ENCODE measurements at places on chromosomes 1 and 21.
A peak's percentile ranks its signal among the peaks of the same experiment; 100 is the strongest.

GRCh38 chr1:74427681-74428080 is 84.7 kb downstream of the LRRC53 start:
- no peak for ATAC-seq

- no peak for ATAC-seq
Measured at GRCh38 chr21:35338881-35339632, 290.0 kb upstream of the RUNX1 start.

DNA sequence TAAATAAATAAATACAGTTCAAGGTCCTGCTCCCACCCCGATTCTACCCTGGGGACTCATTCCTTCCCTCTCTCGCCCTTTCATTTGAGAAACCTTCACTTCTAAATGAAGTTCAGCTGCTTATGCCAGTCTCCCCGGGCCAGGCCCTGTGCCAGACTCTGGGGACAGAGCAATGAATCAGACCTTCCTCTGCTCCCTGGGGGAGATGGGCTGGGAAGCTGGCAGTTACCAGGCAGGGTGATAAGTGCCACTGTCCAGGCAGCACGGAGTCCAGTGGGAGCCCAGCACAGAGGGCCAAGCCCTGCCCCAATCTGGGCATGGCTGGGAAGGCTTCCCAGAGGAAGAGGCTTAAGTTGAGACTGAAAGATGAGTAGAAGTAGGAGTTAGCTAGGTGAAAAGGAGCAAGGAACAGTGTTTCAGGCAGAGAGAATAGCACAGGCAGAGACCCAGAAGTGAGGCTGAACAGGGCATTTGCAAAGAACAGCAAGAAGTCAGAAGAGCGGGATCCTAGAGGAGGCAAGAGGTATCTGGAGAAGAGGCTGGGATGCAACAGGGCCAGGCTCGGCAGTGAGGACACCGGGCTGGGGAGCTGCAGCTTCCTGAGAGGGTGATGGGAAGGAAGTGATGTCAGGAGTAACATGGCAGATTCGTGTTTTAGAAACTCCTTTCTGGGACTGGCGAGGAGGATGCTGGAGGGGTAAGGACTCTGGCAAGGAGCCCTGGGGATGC is 13.5 kb downstream of the KCNQ4 start:
- ATAC-seq = no peak

DNA sequence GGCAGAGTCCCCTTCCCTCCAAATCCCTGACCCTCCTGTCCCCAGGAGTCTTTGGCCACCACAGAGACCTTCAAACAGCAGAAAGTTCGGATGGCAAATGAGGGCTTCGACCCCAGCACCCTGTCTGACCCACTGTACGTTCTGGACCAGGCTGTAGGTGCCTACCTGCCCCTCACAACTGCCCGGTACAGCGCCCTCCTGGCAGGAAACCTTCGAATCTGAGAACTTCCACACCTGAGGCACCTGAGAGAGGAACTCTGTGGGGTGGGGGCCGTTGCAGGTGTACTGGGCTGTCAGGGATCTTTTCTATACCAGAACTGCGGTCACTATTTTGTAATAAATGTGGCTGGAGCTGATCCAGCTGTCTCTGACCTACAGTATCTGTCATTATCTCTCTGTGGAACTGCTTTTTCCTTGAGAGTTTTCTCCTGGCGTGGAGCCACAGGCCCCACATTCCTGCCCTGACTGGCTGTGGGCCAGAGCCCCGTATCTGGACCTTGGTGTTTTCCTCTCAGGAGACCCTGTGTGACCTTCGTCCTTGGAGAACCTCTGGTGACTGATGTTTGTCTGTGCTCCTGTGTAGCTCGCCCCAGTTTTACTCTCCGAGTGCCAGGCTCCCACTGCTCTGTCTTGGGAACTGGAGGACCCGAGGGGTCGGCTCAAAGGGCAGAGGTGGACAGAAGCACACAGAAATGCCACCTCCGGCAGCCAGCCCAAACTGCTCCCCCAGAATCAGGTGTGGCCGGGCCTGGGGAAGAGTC is 4.8 kb downstream of the SLC27A3 start:
- no peak for ATAC-seq

DNA sequence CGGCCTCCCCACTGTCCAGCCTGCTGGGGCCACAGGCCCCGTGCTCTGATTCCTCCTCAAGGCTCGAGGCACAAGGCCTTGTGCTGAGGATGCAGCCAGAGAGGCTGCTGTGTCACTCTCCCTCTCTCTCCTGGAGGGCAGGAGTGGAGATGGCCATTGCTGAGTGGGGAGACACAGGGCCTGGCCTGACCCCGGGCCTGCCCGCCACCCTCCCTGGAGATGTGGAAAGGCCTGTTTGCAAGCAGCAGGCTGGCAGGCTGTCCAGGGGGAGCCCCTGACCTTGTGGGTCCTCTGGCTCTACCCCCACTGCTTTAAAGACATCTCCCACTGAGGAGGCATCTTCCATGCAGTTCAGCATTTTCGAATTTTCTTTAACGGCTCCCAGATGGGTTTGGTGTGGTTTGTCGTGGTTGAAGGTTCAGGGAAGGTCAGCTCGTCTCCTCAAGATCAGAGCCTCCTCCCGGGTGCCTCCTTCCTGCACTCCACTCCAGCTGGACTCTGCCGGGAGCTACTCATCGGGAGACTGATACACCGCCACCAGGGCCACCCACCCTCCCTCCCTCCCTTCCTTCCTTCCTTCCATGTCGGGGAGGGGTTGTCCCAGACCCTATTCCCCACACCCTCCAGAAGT is 69.1 kb downstream of the SPSB1 start:
- ATAC-seq = no peak

DNA sequence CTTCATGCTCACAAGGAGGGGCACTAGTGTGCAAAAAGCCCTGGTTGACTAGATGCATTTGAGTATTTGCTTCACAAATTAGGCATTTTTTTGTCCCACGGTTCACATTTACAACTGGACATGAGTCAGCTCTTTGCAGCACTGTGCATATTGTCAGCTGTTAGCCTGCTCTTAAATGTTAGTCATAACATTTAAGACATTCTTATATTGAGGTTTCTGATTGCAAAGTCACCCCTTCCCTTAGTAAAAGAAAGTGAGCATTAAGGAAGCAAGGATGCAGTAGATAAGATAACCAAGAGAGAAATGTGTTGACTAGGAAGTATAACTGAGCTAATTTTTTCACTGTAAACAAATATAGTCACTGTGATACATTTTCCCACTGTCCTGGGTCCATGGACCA is 132.6 kb upstream of the CTTNBP2NL start:
- ATAC-seq = no peak

- no peak for ATAC-seq
Measured at GRCh38 chr1:46489638-46490405, at the start of gene DMBX1. TSS of gene DMBX1 (plus strand) at chr1:46489836. CDS start at chr1:46507011, 17,175 bp downstream.

DNA sequence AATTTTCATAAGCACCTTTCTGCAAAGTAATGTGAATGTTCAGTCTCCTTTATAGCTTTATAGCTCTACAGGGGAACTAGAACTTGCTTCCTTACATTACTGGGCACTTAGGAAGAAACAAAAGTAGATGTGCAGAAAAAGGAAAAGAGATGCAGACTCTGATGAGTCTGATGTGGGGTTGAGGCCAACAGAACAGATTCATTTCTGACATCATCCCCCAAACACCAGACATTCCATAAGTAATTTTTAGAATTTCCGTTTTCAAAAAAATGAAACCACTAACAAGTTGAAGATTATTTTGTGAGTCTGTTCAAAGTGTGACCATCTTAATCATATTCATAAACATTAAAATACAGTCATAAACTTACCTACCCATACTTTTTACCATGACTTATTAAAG is 96.0 kb downstream of the NRIP1 start:
- no peak for ATAC-seq

- ATAC-seq = no peak
Measured at GRCh38 chr1:230328342-230329015, 97.7 kb downstream of the PGBD5 start.

DNA sequence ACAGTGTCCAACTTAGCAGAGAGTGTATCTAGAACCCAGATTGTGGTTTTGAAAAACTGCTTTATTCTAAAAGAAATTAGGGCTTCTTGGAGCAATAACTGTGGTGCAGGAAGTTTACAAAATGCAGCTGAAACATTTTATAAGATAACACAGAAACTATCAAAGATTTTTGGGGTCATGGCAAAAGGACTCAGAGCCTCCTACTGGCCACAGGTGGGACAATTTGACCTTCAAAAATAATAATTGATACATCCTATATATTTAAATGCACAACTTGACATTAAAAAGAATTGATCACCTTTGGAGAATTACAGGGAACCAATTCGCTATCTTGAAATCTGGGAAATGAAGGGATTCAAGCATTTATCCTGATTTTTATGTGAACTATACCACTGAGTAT is 235.2 kb downstream of the RPS6KC1 start:
- ATAC-seq = no peak

- ATAC-seq = no peak
Measured at GRCh38 chr1:16461681-16462080, 21.2 kb downstream of the NECAP2 start.

- ATAC-seq = no peak
Measured at GRCh38 chr1:82565146-82565545, 764.4 kb downstream of the ADGRL2 start.

DNA sequence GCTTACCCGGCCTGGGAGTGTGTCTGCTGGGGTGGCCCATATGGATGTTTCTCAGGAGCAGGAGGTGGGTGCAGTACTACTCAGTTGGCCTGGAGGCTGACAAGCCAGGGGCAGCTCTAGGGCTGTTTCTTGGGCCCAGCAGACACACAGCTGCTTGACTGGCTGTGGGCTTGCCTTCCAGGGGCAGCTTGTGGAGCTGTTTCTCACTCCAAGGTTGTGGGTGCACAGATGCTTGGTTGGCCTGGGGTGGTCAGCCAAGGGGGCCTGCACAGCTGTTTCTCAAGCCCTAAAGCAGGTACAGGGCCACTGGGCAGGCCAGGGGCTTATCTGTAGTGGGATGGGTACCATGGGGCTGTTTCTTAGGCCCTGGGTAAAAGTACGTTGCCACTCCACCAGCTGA is 1078.1 kb upstream of the ADGRL2 start:
- no peak for ATAC-seq

DNA sequence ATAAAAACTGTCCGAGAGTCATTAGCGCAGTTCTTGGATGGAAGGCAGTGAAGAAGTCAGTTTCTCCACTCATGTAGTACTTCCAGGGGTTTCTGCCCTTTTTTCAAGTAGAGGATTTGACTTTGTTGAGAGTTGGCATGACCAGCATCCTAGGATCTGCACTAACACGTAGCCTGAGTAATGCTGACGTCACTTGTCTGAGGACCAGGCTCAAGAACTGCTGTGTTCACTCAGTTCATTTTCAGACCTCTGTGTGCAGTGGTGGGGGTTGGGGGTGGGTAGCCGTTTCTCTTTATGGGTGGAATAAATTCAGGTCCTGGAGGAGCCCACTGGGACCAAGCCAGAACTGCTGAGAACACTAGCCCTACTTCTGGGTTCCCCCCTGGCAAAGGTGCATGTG is 53.3 kb downstream of the MRPS6 start:
- no peak for ATAC-seq

DNA sequence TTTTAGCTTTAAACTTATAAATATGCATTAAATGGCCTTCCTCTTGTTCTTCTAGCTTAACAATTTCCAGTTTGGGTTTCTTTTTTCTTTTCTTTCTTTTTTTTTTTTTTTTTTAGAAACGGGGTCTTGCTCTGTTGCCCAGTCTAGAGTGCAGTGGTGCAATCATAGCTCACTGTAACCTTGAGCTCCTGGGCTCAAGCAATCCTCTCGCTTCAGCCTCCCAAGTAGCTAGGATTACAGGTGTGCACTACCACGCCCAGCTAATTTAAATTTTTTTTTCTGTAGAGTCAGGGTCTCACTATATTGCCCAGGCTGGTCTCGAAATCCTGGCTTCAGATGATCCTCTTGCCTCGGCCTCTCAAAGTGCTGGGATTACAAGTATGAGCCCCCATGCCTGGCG is 37.9 kb upstream of the RUNX3 start:
- no peak for ATAC-seq

- ATAC-seq = no peak
Measured at GRCh38 chr1:41474490-41475271, 9.8 kb downstream of the EDN2 start.

DNA sequence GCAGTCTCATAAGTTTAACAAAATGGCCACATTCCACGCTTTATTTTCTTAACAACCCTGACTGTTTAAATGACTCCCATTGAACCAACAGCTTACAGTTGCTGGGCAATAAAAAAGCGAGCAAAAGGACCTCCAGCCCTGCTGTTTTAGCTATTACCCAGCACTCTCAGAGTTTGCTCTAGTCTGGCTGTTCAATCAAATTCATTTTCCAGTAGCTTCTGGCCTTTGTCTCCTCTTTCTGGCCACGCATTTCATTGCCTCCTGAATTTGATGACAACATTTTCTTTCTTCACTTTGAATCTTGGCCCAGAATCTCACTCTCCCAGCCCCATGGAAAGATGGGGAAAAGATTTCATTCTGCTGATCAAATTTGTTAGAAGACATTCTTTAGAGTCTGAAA is 44.1 kb upstream of the DOCK7 start:
- ATAC-seq = no peak

- ATAC-seq = no peak
Measured at GRCh38 chr1:187114792-187115191, 286.0 kb downstream of the PLA2G4A start.

- no peak for ATAC-seq
Measured at GRCh38 chr1:236280438-236281197, 1.1 kb downstream of the ERO1B start.

GRCh38 chr1:158283965-158284364 is 5.8 kb upstream of the CD1C start:
- ATAC-seq = peak; percentile 47

DNA sequence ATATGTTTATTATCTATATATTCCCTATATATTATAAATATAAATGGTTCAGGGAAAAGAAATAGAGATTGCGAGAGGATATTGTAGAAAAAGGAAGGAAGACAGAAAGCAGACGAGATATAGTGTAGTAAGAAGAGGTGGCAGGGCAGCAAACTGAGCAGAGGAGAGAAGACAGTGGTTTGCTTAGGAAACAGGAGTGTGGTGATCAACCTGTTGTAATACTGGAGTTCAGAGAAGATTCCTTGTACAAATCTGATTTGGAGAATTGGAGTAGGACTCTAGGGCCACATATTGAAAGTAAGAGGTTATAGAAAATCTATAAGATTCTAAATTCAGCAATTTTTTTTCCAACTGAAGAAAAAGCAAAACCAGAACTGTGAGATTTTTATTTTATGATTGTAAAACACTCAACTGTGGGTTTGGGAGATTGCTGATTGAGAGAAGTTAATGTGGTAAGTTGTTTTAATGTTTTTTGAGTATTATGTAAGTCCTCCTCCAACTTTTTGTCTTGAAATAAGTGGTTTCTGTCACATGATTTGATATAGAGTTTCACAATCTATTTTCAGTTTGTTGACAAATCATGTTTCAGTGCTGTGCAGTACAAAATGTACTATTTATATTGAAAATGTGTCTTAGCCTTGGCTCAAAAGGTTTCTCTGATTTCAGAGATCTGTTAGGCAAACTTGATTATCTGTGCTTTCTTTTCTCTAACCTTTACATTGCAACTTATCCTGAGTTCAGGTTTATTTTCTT is 9.6 kb upstream of the AMY2B start:
- no peak for ATAC-seq

Measured in stimulated activated memory B cell treated with anti-CD40 and anti-IgM and Interleukin-4, amounts not matched to agents 10 μg/mL and 1 μg/mL and 100 μg/mL, for 72 hours (primary cell).